Fibroblast of skin of scalp (primary cell): ENCODE measurements at places on chromosomes 13 and 19.

GRCh38 chr19:2151339-2152229, at the start of gene AP3D1:
Gene AP3D1 (minus strand): TSS chr19:2151566. CDS start chr19:2151334, 232 bp downstream.
- peak; percentile 100 for DNase-seq

DNA sequence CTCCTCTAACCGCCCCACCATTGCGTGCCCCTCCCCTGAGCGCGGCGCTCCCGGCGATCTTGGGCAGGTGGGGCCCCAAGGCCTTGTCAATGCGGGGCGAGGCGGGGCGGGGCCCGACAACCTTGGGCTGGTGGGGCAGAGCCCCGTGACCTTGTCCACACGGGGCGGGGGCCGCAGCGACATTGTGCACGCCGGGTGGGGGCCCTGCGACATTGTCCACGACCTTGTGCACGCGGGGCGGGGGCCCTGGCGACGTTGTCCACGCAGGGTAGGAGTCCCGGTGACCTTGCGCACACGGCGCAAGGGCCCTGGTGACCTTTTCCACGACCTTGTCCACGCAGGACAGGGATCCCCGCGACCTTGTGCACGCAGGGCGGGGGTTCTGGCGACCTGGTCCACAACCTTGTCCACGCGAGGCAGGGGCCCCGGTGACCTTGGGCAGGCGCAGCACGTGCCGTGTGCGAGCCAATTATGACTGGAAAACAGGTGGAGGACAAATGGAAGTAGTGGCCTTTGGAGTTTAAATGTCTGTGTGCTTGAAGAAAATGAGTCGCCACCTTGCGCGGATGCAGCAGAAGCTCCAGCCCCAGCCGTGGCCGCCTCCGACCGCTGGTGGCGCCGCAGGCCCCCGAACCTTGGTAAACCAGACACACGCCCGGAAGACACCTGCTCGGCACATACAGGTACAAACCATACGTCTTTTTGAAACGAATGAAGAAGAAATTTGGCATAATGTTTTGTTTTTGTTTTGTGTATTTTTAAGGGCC, 62.6 kb downstream of the LATS2 start:
- no peak for DNase-seq

DNA sequence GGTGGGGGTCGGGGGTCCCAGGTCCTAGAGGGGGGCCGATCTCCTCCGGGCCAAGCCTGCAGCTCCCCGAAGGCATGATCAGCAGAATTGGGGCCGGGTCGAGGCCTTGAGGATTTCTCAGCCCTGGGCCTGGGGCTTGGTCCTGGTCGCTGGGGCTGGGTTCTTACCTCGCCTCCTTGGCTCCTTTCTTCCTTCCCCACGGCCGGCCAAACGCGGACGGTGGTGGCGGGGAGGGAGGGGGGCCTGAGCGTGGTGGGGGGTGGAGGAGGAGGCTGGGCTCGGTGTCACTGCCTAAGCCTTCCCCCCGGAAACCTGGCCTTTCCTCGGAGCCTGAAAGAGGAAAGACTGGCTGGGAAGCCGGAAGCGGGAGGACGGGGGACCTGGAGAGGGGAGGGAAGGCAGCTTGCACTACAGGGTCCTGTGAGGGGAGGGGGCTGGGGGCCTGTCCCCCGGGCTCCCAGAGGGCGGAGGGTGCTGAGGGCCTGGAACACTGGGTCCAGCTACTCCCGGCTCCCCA, at the start of gene ZNF579:
Gene ZNF579, minus strand, starts transcription at position 221 of the 517 bp plus-strand sequence. CDS start 1,209 bp downstream, outside the sequence.
- peak; percentile 92 for DNase-seq

- peak; percentile 25 for DNase-seq
These were observed 2.8 kb upstream of the A1BG start for GRCh38 chr19:58355908-58356765.

GRCh38 chr19:30710721-30711120, 338.5 kb downstream of the ZNF536 start:
- no peak for DNase-seq

GRCh38 chr19:45103508-45104319, 10.7 kb downstream of the PPP1R37 start:
- DNase-seq, result no peak

DNA sequence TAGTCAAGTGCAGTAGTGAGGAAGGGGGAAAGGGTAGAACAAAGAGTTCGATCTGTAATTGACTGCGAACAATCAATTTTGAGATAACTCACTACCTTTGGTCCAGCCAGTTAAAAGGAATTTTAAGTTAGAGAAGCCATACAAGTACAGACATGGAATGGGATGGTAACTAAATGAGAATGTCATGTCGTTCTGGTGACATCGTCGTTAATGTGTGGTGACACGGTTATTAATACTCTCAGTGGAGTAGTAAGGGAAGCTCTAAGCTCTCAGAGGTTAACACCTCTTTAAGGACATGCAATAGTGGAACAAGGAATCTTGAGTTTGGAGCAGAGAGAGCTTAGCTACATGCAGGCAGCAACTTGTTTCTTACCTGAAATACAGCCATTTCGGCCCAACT, 154.9 kb upstream of the KLF12 start:
- no peak for DNase-seq

GRCh38 chr19:49333811-49334288, 1.4 kb upstream of the CD37 start:
- no peak for DNase-seq

DNA sequence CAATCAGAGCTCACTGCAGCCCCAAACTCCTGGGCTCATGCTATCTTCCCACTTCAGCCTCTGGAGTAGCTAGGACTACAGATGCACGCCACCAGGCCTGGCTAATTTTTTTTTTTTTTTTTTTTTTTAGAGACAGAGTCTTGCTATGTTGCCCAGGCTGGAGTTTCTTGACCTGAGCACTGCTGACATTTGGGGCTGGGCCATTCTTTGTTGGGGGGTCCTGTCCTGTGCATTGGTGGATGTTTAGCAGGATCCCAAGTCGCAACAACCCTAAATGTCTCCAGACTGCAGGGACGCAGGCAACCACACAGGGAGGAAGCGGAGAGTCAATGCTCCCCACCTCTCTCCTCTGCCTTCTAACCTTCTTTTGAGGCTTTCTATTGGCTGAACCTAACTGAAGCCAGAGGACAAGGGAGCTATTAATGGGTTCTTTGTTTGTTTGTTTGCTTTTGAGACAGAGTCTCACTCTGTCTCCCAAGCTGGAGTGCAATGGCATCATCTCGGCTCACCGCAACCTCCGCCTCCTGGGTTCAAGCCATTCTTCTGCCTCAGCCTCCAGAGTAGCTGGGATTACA, 58.3 kb upstream of the ADGRE5 start:
- DNase-seq, result no peak

- DNase-seq, result peak; percentile 3
These were observed 1440.3 kb downstream of the PCDH9 start for GRCh38 chr13:65789815-65790214.

- no peak for DNase-seq
These were observed 222.7 kb upstream of the SOX1 start for GRCh38 chr13:111844222-111844671.
